ENCODE measurements at places on chromosomes 3 and 15.

- no peak for DNase-seq
These were observed 208.7 kb upstream of the LRIG1 start for GRCh38 chr3:66709532-66709931.

GRCh38 chr3:37625051-37625450 lies 236.6 kb upstream of the CTDSPL start:
- DNase-seq: no peak

- no peak for DNase-seq
These were observed 412.1 kb upstream of the DPH6 start for GRCh38 chr15:35958021-35958420.

GRCh38 chr3:83928391-83928790 lies 1030.4 kb upstream of the CADM2 start:
- DNase-seq: no peak
